ENCODE measurements at places on chromosomes 3 and 15.

GRCh38 chr15:101038327-101039003 lies 119.3 kb downstream of the LRRK1 start:
- DNase-seq, result no peak

GRCh38 chr3:14826069-14826468 lies 7.3 kb downstream of the FGD5 start:
- DNase-seq, result no peak

- DNase-seq, result no peak
Measured at GRCh38 chr3:71029770-71030169, 553.8 kb downstream of the FOXP1 start.

DNA sequence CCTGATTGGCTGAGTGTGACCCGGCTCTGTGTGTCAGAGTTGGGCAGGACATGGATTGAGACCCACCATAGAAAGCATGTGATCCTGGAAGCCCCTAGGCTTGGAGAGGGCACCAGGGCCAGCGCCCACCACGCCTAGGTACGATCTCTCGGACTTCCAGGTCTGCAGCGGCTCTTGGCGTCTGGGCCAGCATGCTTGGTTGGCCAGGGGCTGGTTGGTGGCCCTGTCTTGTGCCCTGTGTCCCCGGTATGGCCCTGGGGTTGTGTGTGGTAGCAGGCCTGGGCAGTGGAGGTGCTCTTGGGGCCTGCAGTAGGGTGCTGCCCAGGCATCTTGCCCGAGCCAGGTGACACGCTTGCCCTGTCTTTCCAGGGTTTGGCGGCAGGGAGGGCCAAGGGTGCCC lies 210.6 kb downstream of the UBE3A start:
- no peak for DNase-seq

DNA sequence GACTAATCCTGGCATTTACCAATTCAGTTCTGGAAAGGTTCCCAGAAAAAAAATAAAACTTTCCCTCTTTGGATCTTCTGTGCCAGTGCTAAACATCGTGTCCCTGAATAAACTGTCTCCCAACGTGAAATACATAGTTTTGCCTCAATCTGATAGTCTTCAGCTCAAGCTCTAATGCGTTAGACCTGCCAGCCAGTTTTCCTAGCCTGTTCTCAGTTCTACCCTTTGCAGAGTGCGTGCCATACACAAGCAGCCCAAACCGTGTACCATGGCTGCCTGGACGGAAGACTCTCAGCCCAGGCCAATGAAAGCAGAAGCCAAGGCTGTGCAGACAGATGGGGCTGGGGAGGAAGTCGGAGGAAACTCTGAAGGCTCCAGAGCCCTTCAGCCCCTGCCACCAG lies 11.4 kb upstream of the OCA2 start:
- DNase-seq, result no peak

- no peak for DNase-seq
Measured at GRCh38 chr15:67544475-67544874, 2.0 kb downstream of the MAP2K5 start.

DNA sequence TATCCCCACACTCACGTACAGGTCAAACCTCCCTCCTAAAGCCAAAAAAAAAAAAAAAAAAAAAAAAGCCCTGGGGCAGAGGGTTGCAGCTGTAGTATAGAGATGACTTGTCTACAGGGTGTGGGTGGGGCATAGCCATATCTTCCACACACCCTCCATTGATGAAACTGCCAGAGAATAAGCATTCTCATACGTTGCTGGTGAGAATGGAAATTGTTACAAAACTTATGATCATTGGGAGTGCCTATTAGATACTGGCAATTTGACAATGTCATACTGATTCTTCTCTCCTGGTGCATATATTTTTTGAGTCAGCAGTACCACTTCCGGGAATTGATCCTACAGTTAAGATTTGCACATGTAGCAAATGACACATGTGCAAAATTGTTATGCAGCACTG lies 11.0 kb upstream of the CTNNB1 start:
- DNase-seq, result no peak

GRCh38 chr3:36840453-36840921 lies 76.1 kb upstream of the DCLK3 start:
- DNase-seq, result no peak

GRCh38 chr3:10492364-10493201 lies 12.8 kb downstream of the ATP2B2 start:
- no peak for DNase-seq

DNA sequence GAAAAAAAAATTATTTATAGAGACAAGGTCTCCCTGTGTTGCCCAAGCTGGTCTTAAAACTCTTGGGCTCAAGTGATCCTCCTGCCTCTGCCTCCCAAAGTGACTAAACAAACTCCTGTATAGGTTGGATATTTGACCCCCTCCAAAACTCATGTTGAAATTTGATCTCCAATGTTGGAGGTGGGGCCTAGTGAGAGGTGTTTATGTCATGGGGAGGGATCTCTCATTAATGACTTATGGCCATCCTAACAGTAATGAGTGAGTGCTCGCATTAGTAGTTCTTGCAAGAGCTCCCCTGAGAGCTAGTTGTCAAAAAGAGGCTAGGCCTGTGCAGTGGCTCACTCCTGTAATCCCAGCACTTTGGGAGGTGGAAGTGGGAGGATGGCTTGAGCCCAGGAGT lies 141.2 kb downstream of the STT3B start:
- DNase-seq, result no peak

- DNase-seq, result no peak
Measured at GRCh38 chr3:167777356-167777755, 41.8 kb downstream of the SERPINI1 start.

DNA sequence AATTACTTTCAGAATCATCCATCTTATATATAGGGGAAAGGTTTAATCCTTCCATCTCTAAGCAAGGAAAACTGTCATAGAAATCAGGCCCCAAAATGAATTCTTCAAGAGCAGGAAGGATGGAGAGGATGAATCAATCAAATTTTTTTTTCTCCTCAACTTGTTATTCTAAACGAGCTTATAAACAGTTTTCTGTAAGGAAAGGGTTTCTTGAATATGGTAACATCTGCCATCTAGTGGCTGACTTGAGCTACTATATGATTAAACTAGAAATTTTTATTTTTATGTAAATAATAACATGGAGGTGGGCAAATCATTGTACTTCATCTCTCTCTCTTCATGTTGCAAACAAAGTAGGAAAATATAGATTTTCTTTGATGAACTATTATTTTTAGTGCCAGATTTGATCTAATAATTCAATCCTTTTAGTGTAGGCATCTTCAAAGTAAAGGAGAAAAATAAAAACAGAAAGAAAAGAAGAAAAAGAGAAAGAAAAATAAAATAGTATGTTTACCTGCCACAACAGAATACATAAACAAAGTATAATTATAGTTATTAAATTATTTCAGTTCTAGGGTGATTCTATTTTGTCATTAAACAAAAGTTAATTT lies 146.6 kb downstream of the SERPINI1 start:
- no peak for DNase-seq

DNA sequence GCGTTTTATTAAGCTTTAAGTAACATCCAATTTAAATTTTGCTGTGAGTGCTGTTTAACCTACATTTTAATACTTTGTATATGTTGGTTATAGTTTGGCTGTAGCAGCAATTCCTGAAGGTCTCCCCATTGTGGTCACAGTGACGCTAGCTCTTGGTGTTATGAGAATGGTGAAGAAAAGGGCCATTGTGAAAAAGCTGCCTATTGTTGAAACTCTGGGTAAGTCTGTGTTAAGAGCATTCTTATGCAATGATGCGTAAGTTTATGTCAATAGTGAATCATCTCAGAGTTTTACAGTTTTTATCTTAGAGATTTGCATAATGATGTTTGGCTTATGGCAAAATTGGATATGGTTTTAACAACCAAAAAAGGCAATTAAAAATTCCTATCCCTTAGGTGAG lies 62.7 kb downstream of the ASTE1 start:
- DNase-seq, result no peak

DNA sequence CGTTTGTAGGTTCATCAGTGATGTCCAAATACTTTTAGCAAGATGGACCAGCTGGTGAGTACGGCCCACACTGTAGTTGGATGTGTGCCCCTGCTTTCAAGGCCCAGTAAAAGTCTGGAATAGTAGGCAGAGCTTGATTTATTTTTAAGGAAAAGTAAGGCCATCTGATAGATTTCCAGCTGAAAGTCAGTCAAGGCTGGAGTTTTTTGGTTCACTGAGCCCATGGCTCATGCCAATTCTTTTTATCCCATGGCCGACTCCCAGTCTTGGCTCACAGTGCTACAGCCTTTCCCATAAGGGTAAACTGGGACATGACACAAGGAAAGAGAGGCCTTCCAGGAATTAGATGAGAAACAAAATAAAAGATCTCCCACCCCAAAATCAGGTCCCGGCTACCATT lies 13.5 kb downstream of the CCDC80 start:
- no peak for DNase-seq

DNA sequence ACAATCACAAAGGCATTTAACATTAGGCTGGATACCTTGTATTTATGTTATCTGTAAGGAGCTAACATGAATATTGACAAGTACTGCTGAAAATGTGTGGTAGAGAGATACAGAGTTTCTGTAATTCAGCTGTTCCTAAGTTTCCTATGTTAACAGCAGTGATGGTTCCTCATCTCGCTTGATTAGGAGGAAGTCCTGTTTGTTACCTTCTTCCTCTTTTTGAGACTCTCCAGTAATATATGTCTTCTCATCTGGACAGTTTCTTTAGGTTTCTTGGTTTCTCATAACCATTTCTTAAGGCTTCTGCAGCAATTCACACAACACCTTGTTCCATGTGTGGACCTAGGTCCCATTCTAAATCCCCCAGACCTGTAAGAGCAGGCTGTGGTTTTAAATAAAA lies 11.4 kb upstream of the PEX5L start:
- no peak for DNase-seq

- no peak for DNase-seq
Measured at GRCh38 chr15:92603743-92604470, 51.7 kb downstream of the FAM174B start.

DNA sequence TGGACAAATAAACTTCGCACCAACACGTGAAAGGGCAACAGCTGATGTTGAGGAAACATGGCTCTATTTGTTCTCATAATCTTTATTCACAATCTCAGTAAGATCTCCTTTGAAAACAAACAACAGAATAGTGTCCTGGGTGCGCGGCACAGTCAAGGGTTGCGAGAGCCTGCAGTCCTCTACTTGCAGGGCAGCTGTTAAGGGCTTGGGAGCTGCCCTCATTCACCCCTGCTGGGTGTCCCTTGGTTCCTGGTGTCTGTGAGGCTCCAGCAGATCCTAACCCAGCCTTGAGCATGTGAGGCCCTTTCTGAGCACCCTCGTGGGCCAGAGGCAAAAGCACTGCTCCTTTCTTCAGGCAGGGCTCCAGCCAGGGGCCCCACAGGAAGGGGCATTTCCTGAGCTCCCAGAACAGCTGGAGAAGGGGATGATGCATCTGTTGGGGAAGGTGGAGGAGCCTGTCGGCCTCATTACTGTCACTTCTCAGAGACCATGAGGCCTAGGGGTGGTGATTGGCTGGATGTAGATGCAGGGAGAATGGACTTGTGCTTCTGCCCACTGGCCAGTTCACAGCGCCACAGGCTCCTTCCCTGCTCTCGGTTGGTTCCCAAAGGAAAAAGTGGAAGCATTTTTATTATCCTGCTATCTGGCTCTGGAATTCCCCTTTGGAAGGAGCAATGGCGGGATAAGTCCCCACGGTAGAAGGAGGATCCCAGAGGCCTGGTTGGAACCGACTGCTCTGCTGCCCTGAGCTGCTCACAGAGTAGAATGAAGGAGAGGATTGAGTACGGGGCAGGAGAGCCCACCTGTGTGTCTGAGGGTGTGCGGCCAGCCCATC lies 51.9 kb upstream of the KLF13 start:
- DNase-seq, result no peak

DNA sequence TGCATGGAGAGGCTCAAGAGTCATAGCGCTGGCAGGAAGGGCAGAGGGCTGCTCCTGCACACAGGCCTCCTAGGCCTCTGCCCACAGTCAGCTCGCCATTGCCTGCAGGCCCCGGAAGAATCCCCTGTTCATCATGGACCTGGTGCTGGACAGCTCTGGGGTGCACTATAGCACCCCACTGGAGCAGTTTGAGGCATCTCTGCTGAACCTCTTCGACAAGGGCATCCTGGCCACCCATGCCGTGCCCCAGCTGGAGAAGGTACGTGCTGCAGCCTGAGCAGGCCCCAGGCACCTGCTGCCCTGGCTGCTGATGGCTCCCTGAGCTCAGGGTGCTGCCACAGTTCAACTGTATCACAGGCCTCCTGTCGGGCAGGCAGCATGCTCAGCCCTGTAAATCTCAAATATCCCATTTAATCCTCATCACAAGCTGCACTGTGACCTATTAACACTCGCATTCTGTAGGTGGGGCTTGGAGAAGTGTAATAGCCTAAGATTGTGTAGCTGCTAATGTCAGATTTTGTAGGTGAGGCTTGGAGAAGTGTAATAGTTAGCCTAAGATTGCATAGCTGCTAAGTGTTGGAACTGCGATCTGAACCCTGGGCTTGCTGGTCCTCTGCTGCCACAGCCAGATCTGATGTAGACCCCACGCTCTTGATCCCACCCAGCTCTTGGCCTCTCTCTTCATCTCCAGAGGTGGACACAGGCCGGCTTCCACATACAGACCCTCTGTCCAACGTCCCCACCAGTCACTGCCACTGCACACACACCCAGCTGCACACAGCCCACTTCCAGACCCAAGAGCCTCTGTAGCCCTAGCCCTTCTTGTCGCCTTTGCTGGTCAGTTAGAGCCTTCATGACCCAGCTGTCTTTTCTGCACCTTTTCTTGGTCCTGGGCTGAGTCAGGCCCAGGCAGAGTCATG lies 31.9 kb downstream of the DNAH1 start:
- DNase-seq, result no peak

DNA sequence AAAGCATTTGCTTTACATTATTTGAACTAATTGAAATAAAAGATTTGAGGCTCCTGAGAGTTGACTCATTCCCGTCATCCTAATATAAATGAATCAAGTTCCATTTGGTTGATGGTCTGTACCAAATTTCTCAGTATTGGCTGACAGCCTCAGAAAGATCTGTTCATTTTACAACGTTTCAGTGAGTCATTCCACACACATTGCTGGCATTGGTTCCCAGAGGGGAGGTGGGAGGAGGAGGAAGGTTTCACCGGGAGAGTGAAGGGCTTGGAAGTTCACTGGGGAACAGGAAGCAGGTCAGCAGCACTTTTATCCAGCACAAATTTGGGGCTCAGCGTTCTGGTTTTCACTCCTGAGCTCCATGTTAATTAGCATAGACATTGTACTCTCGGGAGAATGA lies 176.7 kb upstream of the CADPS start:
- DNase-seq, result no peak

DNA sequence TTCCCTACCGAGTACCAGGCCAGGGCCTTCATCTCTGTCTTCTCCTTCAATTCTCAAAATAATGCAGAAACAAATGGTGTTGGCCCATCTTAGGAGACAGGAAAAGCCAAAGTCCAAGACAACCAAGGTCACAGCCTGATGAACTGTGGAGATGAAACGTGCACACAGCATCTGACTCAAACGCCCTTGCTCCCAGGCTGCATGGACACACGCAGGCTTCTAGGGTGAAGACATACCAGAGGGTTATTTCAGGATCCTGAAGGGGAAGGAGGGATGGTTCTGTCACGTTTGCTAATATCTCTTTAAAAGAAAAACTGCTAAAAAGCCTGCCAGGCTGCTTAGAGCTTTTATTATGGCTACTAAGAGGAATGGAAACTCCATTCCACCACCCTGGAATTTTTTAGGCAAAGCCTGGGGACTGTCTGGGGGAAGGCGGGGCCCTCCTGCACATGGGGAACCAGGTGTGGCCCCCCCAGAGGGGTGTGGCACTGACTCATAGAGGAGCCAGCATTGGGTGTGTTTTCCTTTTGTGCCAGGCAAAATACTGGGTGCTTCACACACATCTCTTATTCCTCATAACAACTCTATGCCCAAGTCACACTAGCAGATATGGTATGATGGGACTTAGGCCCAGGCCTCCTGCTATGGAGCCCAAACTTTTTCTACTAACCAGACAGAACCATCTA lies 62.9 kb downstream of the UMPS start:
- DNase-seq, result no peak

- no peak for DNase-seq
Measured at GRCh38 chr3:113914646-113915045, 33.2 kb upstream of the ZDHHC23 start.

Data from HuH-7 (cell line).